ENCODE measurements at places on chromosomes 16 and 17. TPM values are rescaled to one million over a fixed set of nuclear protein-coding genes. Genes with fewer than 3 reads are reported as not detected.

Gene HLF
- 6.6 TPM for total RNA-seq

Gene CCL15
- total RNA-seq, result not detected

Gene TBC1D3E
- total RNA-seq, result not detected

Gene TUBB3
- total RNA-seq, result 16.1 TPM

Gene PRAC1
- not detected for total RNA-seq

Gene ZNF213
- total RNA-seq, result 10.2 TPM
